Cortex of kidney (tissue), 1 donor: ENCODE measurements at places on chromosomes 2 and 18.

- DNase-seq: no peak
Observed at GRCh38 chr2:69954084-69954483, 7.3 kb downstream of the ASPRV1 start.

- no peak for DNase-seq
Observed at GRCh38 chr2:204049635-204050034, 113.1 kb downstream of the ICOS start.

GRCh38 chr2:182283512-182283911 lies 143.3 kb downstream of the PDE1A start:
- DNase-seq: no peak

DNA sequence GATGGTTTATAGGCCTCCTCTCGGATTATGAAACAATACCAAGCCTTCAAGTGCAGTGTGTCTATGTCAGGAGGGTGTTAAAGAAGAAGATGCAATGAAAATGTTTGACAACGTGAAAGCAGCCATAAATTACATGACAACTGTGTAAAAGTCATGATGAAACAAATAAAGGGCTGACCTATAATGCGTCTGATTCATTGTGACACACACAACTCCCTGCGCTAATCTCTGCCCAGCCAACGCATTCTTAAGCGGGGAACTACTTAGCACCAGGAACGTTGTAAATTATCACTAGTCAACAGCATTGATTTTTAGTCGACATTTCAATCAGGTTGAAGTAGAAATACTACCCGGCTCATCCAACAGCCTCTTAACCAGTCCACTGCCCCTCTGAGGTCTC lies 26.8 kb downstream of the BCL11A start:
- DNase-seq: no peak

- no peak for DNase-seq
Observed at GRCh38 chr2:215784371-215784783, 229.0 kb downstream of the MREG start.

- no peak for DNase-seq
Observed at GRCh38 chr2:176178038-176178756, 10.3 kb upstream of the HOXD1 start.

- DNase-seq: no peak
Observed at GRCh38 chr2:110969696-110970095, 151.0 kb upstream of the BCL2L11 start.

GRCh38 chr2:192500550-192501200 lies 305.9 kb upstream of the TMEFF2 start:
- DNase-seq: no peak

- DNase-seq: no peak
Observed at GRCh38 chr2:223674998-223675609, 72.9 kb upstream of the SCG2 start.

- no peak for DNase-seq
Observed at GRCh38 chr18:45687621-45688020, 36.4 kb upstream of the SLC14A1 start.

DNA sequence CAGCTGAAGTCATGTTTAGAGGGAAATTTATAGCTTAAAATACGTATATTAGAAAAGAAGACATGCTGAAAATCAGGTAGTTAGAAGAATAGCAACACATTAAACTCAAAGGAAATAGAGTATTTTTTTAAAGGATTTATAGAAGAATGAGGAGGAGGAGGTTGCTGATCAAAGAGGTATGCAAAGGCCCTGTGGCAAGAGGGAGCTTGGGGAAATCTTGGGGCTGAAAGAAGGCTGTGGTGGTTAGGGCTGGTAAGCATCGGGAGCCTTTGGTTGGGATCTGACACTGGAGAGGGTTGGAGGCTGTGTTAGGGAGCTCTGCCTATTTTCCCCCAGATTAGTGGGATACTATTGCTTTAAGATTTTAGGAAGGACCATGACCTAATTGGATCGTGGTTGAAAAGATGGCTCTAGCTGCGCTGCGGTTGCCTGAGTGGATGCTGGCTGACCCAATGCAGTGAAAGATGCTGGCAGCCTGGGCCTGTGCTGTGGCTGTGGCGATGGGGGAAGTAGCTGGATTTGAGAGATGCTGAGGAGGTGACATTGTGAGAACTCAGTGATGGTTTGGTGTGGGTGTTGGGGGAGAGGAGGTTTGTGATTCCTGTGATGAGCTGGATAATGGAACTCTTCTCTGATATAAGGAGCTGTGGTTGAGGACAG lies 11.7 kb downstream of the DGKD start:
- DNase-seq: no peak
